Bladder microvascular endothelial cell (primary cell): ENCODE measurements at places on chromosomes 3 and 15. TPM values are rescaled to one million over a fixed set of nuclear protein-coding genes. Genes with fewer than 3 reads are reported as not detected.

Gene PARP3
- 12.3 and 15.5 TPM in 2 replicates for total RNA-seq

Gene GPR27
- total RNA-seq = not detected in 2 replicates

Gene ST3GAL6
- 6.0 and 21.9 TPM in 2 replicates for total RNA-seq

Gene RBMS3
- total RNA-seq = 24.9 and 29.1 TPM in 2 replicates

Gene SOX14
- total RNA-seq = not detected in 2 replicates

Gene PLCH1
- not detected in 2 replicates for total RNA-seq

Gene PHLDB2
- total RNA-seq = 49.1 and 120 TPM in 2 replicates

Gene GMNC
- under 0.01 TPM in 1 of 2 replicates, not detected in the other for total RNA-seq

Gene LRRIQ4
- total RNA-seq = not detected in 2 replicates

Gene PARP16
- total RNA-seq = 0.97 and 3.0 TPM in 2 replicates

Gene PATL2
- 0.06 and 0.16 TPM in 2 replicates for total RNA-seq

Gene GCSAM
- total RNA-seq = not detected in 2 replicates

Gene OXTR
- 0.32 and 1.1 TPM in 2 replicates for total RNA-seq

Gene GOLGA6D
- under 0.01 TPM in 1 of 2 replicates, not detected in the other for total RNA-seq

Gene GNAT1
- not detected in 2 replicates for total RNA-seq

Gene TEX55
- not detected in 2 replicates for total RNA-seq

Gene ADCY5
- 0.06 TPM in 1 of 2 replicates, not detected in the other for total RNA-seq

Gene LINGO1
- total RNA-seq = 0.19 TPM in 1 of 2 replicates, not detected in the other

Gene MB21D2
- total RNA-seq = 4.7 and 6.2 TPM in 2 replicates
